ENCODE measurements at places on chromosomes 7 and 10.

DNA sequence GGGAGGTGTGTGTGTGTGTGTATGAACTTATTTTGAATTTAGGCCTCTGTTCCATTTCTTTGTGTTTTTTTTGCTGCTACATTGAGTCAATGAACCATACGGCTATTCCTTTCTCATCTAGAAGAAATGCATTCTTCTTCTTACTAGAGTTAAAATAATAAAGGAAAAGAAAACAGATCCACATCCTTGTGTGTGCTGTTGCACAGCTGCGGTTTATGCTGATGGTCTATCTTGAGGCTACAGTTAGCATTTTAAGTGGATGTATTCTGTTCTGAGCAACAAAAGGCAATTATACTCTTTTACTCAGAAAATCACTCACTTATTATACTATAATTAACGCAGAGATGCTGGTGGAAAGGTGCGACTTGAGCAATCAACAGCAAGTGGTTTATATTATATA is 615.0 kb upstream of the MBL2 start:
- no peak for DNase-seq

GRCh38 chr10:74328388-74328787 is 177.4 kb downstream of the ADK start:
- DNase-seq: no peak

GRCh38 chr7:107355616-107356015 is 114.2 kb upstream of the GPR22 start:
- DNase-seq: no peak

DNA sequence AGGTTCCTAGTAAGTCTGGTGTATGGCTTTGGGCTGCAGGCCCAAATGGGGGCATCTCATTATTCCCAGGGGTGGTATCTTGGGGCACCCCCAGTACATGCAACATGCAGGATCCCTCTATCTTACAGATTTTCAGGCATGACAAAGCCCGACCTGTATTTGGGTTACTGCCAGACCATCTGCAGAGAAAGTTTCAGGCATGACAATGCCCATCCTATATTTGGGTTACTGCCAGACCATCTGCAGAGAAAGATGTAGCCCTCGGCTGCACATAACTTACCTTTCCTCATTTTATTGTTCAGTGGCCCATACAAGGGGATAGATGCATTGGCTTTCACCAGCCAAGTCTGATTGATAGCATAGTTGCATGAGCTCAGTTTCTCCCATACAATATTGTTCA is 112.2 kb upstream of the RAB18 start:
- DNase-seq: no peak

- DNase-seq: no peak
Observed at GRCh38 chr10:29646238-29646902, 11.6 kb upstream of the SVIL start.
